Stimulated activated CD4-positive, alpha-beta T cell treated with anti-CD3 and anti-CD28 coated beads, Interleukin-1b, Interleukin-23, amount 100 ng/mL, for 4 hours (primary cell): ENCODE measurements at places on chromosomes 5 and 9.

GRCh38 chr5:150544611-150545219 is 36.8 kb downstream of the NDST1 start:
- peak; percentile 42 for DNase-seq

DNA sequence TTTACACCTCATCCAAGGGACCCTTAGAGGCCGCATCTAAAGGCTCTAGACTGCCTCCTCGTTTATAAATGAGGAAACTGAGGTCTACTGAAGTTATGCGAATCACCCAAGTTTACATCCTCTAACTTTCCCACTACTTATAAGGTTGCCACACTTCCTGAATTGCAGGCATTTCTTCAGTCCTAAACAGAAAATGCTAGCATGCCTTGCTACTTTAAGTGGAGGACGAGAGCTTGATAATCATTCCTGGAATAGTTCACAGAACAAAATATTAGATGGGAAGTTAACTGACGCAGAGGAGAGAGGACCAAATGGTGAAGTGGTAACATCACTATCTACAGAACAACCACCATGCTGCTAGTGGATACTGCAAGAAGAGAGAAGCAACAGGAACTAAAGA is 85.8 kb downstream of the GNAQ start:
- no peak for DNase-seq

- no peak for DNase-seq
Observed at GRCh38 chr9:108708448-108708847, 147.3 kb downstream of the ACTL7B start.

- no peak for DNase-seq
Observed at GRCh38 chr9:121619545-121620324, 31.7 kb upstream of the DAB2IP start.

GRCh38 chr9:96025995-96026602 is 150.6 kb downstream of the ERCC6L2 start:
- DNase-seq, result no peak

DNA sequence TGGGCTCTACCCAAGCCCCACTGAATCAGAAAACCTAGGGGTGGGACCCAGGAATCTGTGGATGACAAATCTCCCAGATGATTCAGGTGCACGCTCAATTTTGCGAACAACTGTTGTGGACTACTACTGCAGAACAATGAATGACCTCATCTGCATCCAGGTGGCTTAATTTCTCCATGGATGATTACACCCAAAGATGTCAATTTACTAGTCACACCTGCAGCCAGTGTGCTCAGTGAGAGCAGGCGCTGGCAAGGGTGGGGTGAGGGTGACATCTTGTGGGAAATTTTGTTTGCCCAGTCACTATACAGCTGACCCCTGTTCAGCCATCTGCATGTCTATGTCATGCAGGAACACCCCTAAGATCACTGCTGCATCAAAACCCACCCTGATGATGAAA is 118.2 kb downstream of the ENTREP1 start:
- no peak for DNase-seq

DNA sequence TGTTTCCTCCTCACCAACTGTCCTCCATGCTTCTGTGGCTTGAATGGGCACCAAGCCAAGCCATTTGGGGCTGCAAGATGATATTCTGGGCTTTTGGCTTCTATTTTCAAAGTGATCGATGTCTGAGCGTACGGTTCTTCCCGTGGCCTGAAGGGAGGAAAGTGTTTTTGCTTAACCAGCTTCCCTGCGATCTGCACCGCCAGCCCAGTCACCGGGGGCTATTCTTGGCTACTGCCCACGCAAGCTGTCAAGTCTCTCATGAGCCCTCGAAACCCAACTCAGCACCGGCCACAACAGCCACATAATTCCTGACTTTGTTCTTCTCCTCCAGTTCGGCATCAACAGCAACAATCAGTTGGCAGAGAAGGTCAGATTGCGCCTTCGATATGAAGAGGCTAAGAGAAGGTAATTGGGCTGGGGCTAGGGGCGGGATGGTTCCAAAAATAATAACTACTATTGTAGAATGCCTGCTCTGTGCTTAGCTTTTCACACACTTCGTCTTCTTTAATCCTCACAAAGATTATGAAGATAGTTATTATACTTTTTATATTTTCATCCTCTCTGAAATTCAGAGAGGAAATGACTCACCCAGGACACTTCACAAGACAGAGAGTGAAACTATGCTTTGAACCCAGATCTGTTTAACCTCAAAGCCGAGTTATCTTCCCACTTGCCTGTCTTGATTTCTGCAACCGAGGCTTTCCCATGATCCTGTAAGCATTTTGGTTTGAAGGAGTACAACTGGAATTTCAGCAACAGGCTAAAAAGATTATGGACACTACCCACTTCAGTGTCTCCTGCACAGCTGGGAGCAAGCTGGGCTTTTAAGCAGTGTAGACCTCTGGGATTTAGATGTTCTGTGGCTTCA is 76.4 kb upstream of the RARS1 start:
- DNase-seq, result peak; percentile 3

DNA sequence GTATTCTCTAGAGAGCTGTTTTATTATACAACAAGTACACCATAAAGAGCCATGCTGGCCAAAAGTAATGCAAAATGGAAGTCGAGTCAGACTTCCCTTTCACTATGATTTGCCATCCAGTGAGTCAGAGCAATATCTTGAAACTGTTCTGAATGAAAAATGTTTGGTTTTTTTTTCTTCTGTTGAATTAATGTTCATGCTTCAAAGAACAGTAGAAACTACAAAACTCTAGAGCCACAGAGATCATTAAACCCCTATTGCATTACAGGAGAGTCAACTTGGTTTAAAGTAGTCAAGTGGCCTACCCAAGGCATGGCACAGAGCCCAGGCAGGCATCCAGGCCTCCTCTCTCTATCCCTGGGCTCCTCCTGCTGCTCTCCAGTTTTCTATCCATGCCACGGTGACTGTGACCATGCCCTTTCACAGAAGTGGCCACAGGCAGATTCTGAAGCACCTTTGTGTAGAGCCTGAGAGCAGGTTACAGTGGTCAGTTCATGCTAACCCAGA is 358.9 kb downstream of the DEPDC1B start:
- DNase-seq, result no peak

- no peak for DNase-seq
Observed at GRCh38 chr5:39494534-39494933, 69.8 kb upstream of the DAB2 start.

GRCh38 chr9:88777498-88778312 is 213.6 kb upstream of the S1PR3 start:
- DNase-seq, result no peak

DNA sequence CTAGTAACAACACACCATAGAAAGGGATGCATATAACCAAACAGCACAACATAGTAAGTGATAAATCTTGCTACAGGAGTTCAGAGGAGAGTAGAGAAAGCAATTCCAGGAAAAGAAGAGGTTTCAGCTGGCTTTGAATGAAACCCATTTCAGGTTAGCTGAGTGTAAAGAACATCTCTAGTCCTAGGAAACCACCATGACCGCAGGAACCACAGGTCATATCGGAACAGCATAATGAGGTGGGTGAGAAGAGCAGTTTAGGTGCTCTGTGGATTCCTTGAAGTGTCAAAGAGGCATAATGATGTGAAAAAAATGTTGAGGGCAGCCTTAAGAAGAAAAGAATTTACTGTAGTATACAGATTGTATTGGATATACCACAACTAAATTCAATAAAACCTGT is 507.5 kb downstream of the MTRR start:
- no peak for DNase-seq

- DNase-seq, result no peak
Observed at GRCh38 chr9:125549039-125549438, 158.0 kb downstream of the MAPKAP1 start.

- no peak for DNase-seq
Observed at GRCh38 chr9:90803860-90804593, 2.4 kb downstream of the SYK start.

GRCh38 chr9:108687006-108687987 is 168.5 kb downstream of the ACTL7B start:
- DNase-seq, result no peak

- DNase-seq, result no peak
Observed at GRCh38 chr5:40479939-40480338, 199.8 kb upstream of the PTGER4 start.

- DNase-seq, result no peak
Observed at GRCh38 chr9:85156652-85157051, 487.1 kb downstream of the NTRK2 start.

GRCh38 chr5:115214541-115214940 is 44.8 kb upstream of the TRIM36 start:
- DNase-seq, result no peak

- DNase-seq, result no peak
Observed at GRCh38 chr9:98230304-98230703, 25.1 kb downstream of the TBC1D2 start.

GRCh38 chr5:28369418-28369817 is 1331.0 kb upstream of the CDH9 start:
- no peak for DNase-seq

DNA sequence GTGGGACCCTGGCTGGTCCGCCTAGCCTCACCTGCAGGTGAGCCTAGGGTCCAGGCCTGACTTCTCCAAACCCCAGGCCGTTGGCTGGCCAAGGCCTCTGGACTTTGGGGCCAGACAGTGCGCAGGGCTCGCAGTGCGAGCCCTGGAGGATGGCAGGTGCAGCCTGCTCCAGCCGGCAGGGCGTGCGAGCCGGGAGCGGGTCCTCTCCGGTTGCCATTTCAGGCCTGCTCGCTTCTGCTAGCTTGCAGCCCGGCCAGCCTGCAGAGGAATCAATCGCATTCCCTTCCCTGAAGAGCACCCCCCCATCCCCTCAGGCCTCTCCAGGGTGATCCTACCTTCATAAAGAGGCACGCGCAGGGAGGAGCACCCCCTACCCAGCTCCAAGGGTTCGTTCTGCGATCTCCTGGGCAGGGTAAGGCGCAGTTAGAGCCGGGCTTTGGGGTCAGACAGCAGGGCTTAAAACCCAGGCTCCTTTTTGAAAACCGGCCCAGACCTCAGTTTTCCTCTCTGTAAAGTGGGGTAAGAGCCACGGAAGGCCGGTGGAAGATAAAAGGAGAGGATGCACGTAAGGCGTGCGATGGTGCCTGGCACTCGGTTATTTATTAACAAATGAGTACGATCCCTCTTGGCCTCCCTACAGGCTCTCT is 6.2 kb downstream of the BARHL1 start:
- DNase-seq, result no peak

DNA sequence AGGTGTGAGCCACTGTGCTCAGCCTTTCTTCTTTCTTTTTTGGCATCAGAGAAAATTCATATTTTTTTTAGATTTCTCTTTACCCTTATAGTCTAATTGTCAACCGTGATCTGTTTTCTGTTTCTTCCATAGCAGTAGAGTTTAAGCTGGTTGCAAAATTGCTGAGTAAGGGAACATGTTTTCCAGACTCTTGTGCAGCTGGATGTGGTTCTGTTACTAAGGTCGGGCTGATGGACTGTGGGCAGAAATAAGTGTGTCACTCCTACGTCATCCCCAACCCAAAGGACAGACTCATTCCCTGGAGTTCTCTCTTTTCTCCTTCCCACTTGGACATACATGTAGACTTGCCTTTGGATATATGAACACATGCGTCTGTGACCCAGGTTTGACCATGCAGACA is 64.1 kb upstream of the GOLM1 start:
- no peak for DNase-seq

DNA sequence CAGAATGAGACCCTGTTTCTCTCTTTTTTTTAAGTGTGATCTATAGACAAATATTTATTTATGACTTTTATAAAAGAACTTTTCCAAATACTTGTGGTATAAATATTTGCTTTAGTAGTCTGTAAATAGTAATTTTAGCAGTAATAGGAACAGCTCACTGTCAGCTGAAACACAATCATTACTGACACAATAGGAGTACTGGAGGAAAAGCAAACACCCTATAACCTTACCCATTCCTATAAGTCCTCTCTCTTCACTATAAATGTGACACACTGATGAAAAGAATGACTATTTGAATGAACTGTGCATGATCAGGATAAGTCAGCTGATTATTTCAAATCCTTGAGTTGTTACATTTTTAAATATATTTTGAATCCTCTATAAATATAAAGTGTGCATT is 72.4 kb downstream of the CDH12 start:
- no peak for DNase-seq

DNA sequence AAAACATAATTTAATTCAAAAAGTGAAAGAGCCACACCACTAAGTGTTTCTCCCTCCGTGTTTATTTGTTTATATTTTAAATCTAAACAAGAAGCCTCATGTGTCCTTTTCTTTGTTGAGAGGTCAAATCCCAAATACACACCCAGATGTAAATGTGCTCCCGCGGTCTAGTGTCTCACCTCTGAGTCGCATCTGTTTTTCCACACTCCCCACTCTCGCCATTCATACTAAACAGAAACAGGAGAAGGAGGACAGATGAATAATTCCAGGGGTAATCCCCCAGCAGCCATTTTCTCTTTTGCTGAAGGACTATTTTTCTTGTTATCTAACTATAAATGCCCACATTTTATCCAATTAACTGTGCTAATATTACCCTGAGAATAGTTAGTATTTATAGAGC is 361.6 kb upstream of the RIOK2 start:
- DNase-seq, result no peak

- DNase-seq, result no peak
Observed at GRCh38 chr9:10036095-10036494, 576.7 kb downstream of the PTPRD start.

- peak; percentile 37 for DNase-seq
Observed at GRCh38 chr9:112097712-112098688, 77.1 kb downstream of the SUSD1 start.

GRCh38 chr5:2529371-2530092 is 221.9 kb downstream of the IRX2 start:
- DNase-seq, result no peak

- DNase-seq, result no peak
Observed at GRCh38 chr9:116842658-116843057, 155.6 kb downstream of the TRIM32 start.

DNA sequence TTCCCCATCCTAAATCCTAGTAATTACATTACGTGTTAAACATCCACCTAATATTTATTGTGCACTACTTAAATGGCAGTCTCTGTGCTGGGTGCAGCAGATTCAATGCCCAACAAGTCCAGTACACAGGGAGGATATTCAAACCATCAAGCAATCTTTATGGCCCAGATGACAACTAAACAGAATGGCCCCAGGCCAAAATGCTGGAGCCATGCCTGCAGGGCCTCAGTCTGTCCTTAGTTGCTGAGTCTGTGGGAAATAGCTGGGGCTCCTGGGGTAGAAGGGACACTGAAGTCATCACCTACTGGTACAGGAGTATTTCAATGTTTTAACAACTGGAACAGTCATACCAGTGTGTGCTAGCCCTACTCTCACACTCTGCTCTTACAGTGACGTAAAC is 153.5 kb downstream of the ZNF608 start:
- no peak for DNase-seq
